ENCODE measurements at places on chromosomes 12 and 14.

DNA sequence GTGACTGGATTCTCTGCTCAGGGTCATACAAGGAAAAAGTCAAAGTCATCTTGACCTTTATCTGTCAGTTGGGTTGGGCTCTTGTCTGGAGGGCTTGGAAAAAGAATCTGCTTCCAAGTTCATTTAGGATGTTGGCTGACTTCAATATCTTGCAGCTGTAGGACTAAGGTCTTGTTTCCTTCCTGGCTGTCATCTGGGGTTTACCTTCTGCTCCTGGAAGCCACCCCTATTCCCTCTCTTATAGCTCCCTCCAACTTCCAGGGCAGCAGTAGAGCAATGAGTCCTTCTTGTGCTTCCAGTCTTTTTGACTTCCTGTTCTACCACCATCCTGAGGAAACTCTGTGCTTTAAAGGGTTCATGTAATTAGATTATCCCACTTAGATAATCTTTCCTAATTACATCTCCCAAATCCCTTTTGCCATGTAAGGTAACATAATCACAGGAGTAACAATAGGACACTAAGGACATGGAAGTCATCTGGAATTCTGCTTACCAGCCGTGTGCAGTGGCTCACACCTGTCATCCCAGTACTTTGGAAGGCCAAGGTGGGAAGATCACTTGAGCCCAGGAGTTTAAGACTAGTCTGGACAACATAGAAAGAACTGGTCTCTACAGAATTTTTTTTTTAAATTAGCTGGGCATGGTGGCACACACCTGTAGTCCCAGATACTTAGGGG, 170.7 kb upstream of the KITLG start:
- DNase-seq = no peak

GRCh38 chr12:6226679-6227051, 26.5 kb downstream of the CD9 start:
- no peak for DNase-seq

DNA sequence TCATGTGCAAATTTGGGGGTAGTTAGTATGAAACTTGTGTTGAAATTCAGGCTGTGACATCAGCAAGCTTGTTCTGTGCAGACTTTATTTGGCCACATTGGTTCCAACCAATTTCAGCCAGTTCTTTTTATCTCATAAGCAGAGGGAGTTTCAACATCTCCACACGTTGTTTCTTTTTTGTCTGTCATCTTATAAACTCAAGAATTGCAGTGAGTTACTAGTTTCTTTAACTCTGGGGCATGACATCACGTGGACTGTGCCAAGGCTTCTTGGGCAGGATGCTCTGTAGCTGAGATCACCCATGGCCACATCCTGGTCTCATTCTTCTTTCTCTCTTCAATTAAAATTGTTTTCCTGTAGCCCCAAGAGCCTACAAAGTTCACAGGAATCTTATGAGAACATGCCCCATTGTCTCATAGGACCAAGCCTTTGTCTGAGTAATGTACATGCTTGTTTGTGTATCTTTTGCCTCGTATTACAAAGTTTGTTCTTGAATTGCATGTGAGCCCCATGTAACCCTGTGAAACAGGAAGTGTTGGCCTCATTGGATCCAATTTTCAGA, 982.0 kb upstream of the TMEM132C start:
- DNase-seq = no peak

DNA sequence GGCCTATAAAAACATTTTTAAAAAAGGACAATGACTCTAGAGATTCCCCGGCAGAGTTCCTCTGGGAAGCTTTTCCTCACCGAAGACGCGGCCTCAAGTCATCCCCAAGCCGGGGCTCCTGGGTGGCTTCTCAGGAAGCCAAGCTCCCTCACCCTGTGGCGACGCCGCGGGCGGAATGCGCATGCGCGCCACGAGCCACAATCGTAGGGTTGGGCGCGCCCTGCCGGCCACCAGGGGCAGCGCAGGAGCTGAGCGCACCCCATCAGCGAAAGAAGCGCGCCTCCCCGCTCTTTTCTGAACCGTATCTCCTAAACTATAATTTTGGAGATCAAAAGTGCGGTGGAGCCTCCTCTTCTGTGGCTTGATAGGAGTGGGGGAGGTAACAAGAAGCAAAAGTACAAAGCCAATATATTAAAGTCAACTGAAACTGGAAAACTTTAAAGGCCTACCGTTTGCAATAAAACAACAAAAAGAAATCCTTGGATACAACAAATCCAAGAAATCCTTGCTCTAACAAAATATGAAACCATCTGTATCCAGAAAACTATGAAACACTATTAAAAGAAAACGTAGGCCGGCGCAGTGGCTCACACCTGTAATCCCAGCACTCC, 17.4 kb upstream of the CHFR start:
- DNase-seq = peak; percentile 92

GRCh38 chr12:92118826-92119536, 26.7 kb downstream of the BTG1 start:
- DNase-seq = no peak

DNA sequence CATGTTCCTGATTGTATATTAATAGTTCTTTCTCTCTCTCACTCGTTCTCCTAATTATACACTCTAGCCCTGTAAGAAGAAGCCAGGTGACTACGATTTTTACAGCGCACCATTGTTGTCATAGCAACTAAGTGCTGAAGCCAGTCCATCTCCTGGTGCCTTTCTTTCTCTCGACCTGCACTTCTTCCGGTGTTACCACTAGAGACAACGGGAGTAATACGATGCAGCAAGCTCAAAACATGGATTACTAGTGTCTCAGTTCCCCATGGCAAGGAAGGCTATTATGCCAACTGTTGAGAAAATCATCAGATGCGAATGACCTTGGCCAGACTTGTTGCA, 40.8 kb upstream of the DCD start:
- DNase-seq = no peak

DNA sequence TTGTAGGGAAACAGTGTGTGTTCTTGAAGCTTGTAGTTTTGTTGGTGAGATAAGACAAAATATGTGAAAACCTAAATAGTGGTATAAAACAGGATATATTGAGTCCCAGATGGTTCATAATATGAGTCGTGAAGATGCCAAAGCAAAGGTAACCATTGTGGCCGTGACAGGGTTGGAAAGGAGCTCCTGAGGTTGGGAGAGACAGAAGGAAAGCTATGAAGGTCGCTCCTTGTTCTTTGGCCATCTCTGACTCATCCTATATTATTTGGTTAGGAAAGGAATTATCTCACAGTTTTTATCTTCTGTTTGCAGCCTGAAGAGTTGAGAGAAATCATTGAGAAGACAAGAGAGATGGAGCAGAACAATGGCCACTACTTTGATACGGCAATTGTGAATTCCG, 27.1 kb downstream of the ATP6V1D start:
- no peak for DNase-seq

- no peak for DNase-seq
These were observed 44.0 kb downstream of the BCAT1 start for GRCh38 chr12:24904871-24905270.

DNA sequence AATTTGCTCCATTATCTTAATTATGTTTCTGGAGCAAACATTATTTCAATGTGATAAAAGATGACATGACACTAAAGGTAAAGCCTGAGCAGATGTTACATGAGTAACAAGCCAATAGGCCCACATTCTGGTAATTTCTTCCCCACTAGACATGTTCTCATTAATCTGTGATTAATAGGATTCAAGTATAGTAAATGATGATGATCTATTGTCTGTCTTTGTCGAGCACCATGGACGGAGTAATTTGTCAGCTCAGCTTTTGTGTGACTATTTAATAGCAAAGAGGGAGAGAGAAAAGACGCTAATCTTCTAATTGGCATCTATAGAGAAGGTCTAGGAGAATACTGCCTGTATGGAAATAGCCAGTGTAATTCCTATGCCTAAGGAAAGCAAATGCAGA, 62.2 kb upstream of the INSM2 start:
- DNase-seq = no peak

DNA sequence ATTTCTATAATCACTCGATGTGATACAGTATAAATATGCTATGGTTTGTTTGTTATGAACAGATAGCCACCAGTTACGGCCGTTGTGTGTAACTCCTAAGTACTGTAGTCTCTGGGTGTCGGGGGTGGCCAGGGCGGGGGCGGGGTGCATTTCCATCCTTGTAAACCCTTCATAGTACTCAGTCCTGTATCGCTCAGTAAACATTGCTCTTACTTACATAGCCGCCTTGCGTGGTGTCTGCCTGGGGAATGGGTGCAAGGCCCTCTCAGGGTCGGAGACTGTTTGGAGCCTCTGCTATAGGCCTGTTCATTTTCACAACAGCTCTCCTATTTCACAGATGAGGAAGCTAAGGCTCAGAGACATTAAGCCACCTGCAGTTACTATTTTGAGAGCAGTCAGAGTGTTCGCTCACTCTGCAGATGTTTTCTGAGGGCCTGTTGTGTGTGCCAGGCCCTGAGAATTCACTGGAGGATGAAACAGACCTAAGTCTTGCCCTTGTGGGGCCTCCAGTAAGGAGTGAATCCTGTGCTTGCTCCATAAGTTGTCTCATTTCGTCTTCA, 42.5 kb downstream of the JDP2 start:
- DNase-seq = no peak

DNA sequence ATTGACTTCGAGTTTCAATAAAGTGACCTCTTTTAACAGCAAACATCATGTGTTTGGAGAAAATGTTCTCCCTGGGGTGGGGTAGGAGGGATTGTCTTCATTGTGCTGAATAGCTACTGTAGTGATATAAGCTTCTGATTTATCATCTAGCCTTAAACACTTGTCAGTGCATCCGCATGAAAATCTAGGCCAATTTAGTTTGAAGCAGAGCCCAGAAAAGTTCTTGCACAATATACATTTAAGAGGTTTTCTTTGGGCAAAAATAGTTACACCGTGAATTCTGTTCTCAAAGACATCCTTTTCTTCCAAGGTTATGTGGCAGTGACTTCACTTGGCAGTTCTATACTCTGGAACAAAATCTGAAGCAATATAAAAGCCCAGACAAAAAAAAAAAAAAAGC, 136.0 kb upstream of the IFNG-AS1 start:
- no peak for DNase-seq

DNA sequence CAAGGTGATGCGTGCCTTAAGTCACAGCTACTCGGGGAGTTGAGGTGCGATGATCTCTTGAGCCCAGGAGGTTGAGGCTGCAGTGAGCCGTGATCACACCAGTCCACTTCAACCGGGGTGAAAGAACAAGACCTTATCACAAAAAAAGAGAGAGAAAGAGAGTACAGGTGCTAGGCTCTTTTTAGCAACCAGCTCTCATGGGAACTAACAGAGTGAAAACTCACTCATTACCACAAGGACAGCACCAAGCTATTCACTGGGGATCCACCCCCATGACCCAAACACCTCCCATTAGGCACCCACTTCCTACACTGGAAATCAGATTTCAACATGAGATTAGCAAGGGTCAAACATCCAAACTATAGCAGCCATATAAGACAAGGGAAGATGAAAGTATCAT, 164.2 kb downstream of the NDUFA12 start:
- DNase-seq = no peak

Data from stimulated activated CD4-positive, alpha-beta T cell treated with anti-CD3 and anti-CD28 coated beads, Interleukin-4, amount 100 ng/mL, for 48 hours (primary cell).